ENCODE measurements at places on chromosomes 2 and 18.

- no peak for DNase-seq
Measured at GRCh38 chr2:88252646-88253045, 82.5 kb downstream of the THNSL2 start.

DNA sequence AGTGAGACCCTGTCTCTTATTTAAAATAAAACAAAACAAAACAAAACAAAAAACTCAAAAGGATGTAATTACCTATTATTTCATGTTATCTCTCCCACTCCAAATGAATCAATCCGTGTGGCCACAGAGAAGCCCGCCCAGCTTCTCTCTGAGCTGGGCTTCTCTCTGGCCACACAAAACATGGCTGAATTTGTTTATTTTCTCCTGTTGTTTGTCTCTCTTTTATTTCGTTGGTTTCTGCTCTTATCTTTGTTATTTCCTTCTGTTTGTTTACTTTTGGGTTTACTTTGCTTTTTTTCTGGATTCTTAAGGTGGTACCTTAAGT lies 1.5 kb upstream of the TRABD2A start:
- DNase-seq, result no peak

- no peak for DNase-seq
Measured at GRCh38 chr18:77052297-77052982, 80.1 kb downstream of the MBP start.

- no peak for DNase-seq
Measured at GRCh38 chr2:99803846-99804245, 314.0 kb upstream of the REV1 start.

GRCh38 chr18:80251700-80252099 lies 4.4 kb upstream of the PARD6G start:
- DNase-seq, result no peak

GRCh38 chr2:238388794-238389193 lies 37.9 kb upstream of the ASB1 start:
- no peak for DNase-seq

DNA sequence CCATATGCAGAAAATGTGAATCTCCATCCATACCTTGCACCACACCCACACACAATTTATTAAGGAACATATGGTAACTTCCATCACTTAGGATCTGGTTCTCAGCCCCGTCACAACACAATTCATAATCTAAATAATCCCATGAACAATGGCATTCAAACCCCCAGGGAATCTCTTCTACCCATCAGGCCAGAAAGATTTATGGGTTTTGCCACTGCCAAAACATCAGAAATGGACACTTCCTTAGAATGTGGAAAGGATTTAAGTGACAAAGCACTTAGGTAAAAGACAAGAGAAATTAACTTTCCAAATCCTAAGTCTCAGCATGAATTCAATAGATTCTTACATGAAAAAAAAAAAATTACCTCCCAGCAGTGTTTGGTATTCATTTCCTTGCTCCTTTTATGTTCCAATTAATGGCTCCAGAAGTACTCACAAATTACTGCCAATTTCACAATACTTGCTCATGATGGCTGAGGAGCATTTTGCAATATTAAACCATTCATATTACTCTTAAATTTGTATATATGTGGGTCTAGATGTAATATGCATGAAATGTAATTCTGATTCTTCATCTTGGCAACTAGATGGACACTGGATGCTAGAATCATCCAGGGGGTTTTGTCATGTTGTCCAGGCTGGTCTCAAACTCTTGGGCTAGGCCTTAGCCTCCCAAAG lies 56.5 kb upstream of the TMEM247 start:
- no peak for DNase-seq

DNA sequence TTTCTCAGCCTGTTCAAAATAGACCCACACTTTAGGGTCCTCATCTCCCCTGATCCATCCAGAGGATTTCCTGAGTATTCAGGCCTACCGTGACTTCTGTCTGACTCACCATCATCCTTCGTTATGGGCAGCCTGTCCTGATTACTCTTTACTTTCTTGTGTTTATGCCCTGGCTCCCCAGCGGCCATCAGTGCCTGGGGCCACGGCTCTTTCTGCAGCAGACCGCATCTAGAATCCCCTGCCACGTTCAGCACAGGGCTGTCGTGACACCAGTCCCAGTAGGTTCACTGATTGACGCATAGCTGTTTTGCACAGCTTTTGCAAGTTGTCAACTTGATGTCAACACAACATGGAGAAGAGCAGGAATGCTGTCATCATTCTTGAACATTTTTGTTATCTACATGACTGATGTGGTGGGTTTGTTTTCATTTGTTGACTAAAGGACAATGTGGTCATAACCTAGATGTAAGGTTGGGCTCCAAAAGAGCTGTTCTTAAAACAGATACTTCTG lies 225.6 kb downstream of the HAUS1 start:
- DNase-seq, result no peak

DNA sequence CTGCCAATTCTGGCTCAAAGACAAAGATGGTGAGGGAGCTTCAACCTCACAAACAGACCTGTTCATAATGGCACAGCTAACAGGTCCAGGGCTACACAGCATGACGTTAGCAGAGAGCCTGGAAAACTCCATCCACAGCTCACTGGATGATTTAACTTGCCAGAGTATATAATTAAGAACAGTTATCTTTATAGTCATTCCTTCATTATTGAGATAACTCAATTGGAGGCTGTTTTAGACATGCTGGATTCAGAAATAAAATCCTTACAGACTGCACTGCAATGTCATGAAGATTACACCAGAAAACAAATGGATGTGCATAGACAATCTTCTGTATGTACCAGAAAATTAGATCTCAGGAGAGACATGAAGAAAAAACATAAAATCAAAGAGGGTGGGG lies 55.1 kb upstream of the LYPD1 start:
- DNase-seq, result no peak

DNA sequence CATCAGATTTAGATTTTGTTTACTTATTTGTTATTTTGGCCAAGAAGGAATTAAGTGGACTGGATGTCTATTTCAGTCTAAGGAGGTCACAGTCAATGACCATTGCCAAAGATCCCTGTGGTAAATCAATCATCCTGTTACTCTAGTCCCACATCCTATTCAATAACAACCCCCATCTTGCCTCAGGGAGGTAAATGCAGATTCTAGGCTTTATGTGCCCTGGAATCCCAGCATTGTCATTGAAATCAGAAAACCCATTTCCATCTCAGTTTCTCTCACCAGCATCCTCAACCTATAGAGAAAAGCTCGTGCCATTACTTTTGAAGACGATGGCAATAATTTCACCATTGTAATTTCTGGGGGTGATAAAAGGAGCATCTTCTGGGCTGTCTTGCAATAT lies 71.8 kb downstream of the SKA1 start:
- no peak for DNase-seq

GRCh38 chr2:241334813-241335212 lies 19.1 kb downstream of the SEPTIN2 start:
- no peak for DNase-seq

DNA sequence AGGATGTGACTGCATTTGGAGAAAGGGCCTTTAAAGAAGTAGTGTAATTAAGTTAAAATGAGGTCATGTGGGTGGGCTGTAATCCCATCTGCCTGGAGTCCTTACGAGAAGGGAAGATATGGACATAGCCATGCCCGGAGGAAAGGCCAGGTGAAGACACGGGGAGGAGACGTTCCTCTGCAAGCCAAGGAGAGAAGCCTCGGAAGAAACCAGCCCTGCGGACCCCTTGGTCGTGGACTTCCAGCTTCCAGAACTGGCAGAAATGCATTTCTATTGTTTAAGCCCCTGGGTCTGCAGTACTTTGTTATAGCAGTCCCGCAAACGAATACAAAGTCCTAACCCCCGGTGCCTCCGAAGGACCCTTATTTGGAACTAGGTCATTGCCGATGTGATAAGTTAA lies 87.6 kb upstream of the TAF1B start:
- no peak for DNase-seq

DNA sequence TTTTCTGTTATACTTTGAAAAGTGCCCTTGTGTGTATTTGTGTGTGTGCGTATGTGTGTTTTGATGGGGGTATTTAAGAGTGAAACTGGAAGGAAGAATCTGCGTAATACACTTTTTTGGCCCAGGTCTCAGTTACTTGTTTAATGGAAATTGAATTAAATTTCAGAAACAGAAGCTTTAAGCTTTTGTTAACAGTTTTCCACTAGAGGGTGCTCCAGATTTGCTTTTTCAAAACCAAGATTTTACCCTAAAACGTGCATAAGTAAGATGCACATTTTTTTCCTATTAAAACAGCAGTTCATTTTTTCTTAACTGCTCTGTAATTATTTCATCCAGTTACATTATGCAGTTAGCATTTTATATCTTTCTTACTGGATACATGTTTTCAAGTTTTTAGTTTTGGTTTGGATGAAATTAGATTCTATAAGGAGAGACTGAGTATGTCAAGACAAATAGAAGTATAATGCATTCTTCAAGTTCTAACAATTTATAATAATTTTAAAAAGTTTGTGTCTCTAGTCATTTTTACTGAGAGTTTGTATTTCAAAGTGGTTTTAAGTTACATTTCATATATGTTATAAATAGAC lies 97.2 kb downstream of the PIK3C3 start:
- DNase-seq, result no peak

DNA sequence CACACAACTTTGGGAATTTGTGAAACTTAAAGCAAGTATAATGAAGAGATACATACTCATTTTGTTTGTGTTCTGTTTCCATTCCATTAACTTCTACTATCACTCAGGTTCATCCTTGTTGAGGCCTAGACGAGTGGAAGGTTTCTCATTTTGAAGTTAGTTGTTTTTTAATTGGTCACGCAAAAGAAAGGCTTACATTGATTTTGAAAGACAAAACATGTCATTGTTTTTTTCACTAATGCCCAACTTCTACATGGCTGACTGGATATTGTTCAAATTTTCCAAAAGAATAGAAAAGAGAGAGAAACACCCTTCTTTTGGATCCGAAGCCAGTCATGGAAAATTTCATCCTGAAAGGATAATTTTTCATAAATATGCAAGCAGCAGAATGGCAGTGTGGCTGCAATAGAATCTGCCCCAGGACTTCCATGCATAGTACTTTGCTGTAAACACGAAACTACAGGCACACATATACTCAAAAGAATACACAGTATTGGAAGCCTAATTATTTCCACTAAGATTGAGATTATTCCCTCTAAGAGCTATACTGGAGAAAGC lies 27.4 kb downstream of the PRKCE start:
- no peak for DNase-seq

DNA sequence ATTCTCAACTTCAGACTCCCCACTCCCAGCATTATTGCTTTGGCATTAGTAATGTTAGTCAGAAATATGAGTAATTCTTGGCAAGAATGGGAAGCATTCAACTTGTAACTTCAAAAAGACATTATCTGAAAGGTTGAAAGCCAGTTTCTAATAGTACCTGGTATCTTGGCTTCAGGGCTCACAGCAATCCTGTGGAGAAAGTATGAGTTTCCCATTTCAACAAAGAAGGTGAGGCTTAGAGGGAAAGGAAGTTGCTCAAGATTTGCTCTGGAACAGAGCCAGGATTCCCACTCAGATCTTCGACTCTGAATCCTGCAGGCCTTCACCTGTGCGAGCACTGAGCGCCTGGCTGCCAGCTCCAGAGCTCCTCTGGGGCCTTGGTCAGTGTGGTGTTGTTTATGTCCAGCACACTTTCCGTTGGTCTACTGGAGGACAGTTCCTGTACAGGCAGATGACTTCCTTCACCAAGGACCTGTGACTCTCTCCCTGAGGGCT lies 136.1 kb downstream of the MCFD2 start:
- no peak for DNase-seq

Data from NCI-H2081 treated with DMSO at 0.1 percent for 48 hours (cell line).